ENCODE measurements at places on chromosomes 6 and 20.
A peak's percentile ranks its signal among the peaks of the same experiment; 100 is the strongest.

DNA sequence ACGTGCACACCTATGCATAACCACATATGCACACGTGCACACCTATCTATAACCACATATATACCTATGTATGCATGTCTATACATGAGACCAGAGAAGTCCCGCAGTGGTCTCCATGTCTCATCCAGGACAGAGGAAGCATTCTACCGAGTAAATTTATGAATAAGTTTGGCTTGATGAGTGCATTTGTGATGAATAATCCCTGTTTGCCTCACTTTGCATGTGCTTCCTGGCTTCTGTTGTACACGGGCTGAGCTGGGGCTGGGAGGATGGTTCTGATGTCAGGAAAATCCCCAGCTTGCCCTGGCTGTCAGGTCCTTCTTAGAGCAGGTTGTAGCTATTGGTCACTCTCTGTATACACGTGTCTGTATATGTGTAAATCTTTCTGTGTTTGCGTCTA, 157.6 kb upstream of the RPS6KA2 start:
- no peak for DNase-seq

- no peak for DNase-seq
Measured at GRCh38 chr6:52227495-52227894, 16.8 kb downstream of the IL17F start.

- DNase-seq = no peak
Measured at GRCh38 chr20:19511931-19512330, 246.1 kb upstream of the RIN2 start.

DNA sequence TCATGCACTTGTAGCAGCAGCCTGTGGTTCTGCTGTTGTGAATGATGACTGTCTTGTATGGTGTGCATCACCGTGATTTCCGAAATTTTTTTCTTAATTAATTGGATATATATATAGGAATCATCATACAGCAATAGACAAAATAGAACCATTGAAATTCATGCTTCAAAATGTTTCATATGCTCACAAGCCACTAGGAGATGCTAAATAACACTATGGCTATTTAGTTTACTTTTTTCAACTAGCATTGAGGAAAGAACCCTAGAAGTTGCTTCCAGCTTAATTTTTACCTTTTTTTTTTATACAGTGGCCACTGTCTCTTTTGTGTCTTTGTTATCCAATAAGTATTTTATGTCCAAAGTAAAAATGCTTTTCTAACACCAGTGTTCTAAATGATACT, 485.4 kb downstream of the CDKAL1 start:
- DNase-seq = no peak

GRCh38 chr6:170034294-170034693, 256.6 kb downstream of the DLL1 start:
- no peak for DNase-seq

GRCh38 chr20:63829945-63830835, 874 bp downstream of the ZBTB46 start:
- DNase-seq = no peak

GRCh38 chr6:161056451-161056850, 64.9 kb downstream of the MAP3K4 start:
- no peak for DNase-seq

DNA sequence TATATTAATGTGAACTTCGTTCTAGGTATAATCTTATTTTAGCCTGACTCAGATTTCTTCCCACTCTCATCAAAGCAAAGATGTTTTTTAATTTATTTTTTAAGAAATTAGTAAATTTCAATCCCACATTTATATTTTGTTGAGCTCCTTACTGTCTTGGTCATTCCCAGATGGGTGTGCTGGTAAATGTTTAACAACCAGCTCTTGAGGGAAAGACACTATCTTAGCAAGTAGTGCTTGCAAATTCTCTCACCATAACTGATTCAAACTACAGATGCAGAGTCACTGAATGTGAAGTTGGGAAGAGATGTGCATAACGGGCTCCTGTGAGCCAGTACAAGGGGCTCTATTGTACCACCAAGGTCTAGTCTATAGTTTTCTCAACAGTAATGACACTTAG, 29.8 kb upstream of the BTN3A2 start:
- no peak for DNase-seq

DNA sequence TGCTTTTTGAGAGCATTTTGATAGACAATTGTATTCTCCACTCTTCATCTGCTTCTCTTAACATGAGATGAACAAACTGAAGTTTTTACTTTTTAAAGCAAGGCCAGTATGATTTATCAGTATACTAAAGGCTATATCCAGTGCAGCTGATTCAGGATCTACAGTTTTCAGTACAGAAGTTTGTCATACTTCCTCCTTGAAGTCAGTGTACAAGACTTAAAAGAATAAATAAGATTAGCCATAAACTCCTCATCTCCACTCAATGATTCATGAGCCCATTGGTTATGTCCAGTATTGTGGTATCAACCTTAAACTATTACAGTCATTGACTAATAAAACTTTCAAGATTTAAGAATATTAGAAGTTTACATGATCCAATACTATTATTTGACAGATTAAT, 374.8 kb upstream of the EPHA7 start:
- DNase-seq = no peak

GRCh38 chr6:95274686-95275235, 302.6 kb upstream of the MANEA start:
- peak; percentile 62 for DNase-seq

GRCh38 chr20:3123542-3123941, 36.1 kb downstream of the FASTKD5 start:
- no peak for DNase-seq

DNA sequence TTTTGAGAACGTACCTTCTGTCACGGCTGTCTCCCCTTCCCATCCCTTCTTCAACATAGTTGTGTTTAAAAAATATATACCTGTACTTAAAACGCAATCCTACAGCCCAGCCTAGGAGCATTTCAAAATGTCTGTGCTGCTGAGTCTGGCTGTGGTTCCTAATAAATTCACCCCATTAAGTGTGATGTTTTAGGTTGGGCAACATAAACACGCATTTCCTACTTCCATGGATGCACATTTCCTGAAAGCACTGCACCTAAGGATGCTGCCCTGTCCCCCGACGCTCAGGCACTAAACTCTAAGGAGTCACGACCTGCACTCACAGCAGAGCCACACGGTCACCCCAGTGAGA, 1.2 kb downstream of the REV3L start:
- no peak for DNase-seq

DNA sequence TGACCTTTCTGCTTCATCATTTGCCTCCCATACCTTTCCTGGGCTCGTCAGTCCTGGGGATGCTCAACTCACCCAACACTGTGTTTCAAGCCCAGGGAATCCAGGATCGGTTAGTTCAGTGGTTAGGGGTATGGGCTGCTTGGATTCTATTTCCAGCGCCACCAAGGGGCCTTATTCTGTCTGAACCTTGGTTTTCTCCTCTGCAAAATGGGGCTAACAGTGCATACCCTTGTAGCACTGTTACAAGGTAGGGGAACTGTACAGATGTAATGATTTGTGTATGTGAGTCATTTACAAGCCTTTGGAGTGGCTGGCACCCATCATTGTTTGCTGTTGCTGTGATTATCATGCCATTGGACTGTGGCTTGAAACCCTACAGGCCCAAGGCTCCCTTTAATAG, 14.5 kb upstream of the CSNK2A1 start:
- DNase-seq = no peak

DNA sequence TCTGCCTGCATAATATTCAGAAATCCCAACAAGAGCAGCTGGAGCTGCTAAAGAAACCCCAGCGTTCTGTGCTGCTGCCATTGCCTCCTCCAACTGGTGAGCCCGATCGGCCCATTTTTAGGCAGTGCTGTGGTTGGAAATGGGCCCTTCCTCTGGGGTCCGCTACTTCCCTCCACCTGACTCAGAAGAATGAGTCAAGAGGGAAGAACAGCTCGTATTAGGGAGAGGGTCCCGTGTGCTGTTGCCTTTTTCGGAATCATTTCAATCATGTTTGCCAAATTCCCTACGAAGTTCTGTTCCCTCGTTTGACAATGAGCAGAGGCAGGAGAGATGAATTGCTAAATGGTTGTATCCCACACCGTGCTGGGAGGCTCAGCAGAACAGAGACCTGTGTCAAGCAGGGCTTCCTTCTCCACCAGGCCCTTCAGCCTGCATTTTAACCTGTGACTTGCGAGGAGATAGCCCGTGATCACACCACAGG, 38.4 kb downstream of the THBS2 start:
- no peak for DNase-seq

GRCh38 chr6:38492031-38492430, 147.7 kb downstream of the BTBD9 start:
- no peak for DNase-seq

GRCh38 chr6:80527552-80528052, 421.1 kb downstream of the BCKDHB start:
- DNase-seq = no peak

DNA sequence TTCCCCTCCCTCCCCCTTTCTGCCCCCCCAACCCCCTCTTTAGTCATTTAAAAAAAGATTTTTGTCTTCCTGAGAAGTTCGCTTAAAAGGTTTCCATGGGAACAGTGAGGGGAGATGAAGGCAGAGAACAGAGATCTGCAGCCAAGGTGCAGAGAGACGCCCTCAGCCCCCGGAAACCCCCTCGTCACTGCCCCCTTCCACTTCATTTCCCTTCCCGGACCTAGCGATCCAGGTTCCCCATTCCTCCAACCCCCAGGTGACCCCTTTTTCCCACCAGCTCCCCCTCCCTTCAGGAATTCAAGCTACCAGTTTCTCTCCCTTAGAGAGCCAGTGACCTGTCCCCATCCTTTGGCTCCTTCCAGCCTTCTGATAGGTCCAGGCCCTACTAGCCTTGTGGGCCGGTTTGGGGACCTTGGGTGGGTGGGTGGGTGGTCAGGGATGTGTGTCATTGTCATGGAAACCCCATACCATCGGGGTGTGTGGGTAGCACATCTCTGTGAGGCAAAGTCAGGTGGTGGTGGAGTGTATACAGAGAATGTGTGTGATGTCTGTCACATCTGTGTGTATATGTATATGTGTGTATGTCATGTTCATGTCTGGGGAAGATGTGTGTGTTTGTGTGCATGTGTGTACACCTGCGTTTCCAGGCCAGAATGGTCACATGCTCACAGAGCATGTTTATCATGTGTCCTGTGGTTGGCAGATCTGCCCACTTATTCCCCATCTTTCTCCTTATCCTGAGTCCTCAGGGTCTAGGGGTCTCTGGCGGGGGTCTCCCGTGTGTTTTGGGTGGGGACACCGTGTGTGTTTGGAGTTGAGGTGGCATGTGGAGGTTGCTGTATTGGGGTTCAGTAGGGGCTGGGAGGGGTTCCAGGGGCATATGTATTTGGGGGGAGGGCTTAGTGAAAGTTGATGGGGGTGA, 7.0 kb downstream of the SYNGAP1 start:
- DNase-seq = no peak

DNA sequence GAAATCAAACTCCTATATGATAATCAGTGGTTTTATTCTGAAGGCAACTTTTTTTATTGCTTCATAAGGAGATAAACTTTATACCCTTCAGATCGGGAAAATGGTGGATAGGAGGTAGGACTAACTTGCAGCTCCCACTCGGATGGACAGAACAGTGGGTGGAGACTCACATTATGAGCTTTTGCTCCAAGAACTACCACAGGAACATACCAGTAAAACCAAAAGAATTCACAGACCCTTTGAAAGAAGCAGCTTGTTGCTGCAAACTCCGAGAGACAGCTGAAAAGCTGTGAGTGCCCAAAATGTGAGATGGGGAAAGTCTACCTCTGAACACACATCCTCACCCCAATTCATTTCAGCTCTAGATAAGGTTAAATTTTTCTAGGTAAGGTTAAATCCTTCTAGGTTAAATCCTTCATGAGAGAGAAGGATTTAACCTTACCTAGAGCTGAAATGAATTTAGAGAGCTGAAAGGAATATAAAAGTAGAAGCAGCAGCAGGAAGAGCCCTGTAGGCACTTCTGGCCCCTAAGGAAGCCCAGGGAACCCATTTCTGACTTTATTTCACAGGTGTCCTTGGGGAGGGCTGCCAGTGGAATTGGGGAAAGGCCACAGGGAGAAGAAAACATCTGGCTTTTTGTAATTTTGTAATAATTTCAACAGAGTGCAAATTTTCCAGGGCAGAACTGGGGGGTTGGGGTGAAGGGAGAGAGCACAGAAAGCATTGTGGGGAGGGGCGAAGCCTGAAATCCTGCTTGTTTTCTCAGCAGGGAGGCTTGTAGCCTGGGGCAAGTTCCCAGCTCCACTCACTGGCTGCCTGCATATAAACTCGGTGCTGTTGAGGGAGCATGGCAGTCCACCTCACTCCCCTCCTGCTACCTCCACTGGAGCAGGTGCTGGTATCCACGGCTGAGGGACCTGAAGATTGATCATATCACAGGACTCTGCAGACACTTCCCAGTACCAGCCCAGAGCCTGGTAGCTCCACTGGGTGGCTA, 65.9 kb upstream of the HCRTR2 start:
- peak; percentile 7 for DNase-seq

- no peak for DNase-seq
Measured at GRCh38 chr6:155530219-155530834, 74.7 kb upstream of the NOX3 start.

- DNase-seq = no peak
Measured at GRCh38 chr20:35598476-35598875, 17.2 kb upstream of the SPAG4 start.

- no peak for DNase-seq
Measured at GRCh38 chr6:136371959-136372358, 82.3 kb upstream of the BCLAF1 start.

GRCh38 chr20:33298391-33298790, 15.4 kb downstream of the BPIFB1 start:
- DNase-seq = no peak

- DNase-seq = no peak
Measured at GRCh38 chr20:47701612-47702011, 83.7 kb downstream of the SULF2 start.

DNA sequence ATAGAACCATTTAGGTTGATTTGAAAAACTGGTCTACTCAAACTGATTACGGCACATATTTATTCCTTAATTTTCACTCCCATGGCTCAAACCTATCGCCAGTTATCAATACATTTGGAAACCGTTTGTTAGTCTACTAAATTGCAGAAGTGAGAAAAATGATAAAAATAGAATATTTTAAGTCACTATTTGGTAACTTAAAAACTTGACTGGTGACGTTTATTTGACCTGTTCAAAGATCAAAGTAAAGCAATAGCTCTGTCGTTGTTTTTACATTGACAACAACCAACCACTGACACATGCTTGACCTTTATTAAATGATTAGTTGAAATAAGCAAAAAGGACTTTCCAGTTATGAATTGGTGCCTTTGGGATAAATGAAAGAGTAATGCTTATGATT, 402.9 kb upstream of the MAP3K7 start:
- no peak for DNase-seq

- no peak for DNase-seq
Measured at GRCh38 chr6:148516617-148517016, 174.0 kb downstream of the SASH1 start.

DNA sequence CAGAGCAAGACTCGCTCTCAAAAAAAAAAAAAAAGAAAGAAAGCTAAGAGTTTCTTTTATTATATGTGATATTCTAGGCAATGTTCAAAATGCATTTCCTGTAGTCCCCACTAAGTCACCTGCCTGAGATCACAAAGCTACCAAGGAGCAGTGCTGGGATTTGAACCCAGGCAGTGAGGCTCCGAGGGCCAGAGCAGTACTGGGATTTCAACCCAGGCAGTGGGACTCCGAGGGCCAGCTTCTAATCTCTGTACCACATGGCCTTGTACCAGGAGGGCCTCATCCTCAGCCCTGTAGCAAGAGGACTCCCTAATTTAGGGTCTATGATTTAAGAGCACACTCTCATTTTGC, 39.7 kb downstream of the ZMYND8 start:
- DNase-seq = no peak
